ENCODE measurements at places on chromosomes 2 and 18.
A peak's percentile ranks its signal among the peaks of the same experiment; 100 is the strongest.

- no peak for DNase-seq
Measured at GRCh38 chr18:58674863-58675472, 3.7 kb downstream of the MALT1 start.

DNA sequence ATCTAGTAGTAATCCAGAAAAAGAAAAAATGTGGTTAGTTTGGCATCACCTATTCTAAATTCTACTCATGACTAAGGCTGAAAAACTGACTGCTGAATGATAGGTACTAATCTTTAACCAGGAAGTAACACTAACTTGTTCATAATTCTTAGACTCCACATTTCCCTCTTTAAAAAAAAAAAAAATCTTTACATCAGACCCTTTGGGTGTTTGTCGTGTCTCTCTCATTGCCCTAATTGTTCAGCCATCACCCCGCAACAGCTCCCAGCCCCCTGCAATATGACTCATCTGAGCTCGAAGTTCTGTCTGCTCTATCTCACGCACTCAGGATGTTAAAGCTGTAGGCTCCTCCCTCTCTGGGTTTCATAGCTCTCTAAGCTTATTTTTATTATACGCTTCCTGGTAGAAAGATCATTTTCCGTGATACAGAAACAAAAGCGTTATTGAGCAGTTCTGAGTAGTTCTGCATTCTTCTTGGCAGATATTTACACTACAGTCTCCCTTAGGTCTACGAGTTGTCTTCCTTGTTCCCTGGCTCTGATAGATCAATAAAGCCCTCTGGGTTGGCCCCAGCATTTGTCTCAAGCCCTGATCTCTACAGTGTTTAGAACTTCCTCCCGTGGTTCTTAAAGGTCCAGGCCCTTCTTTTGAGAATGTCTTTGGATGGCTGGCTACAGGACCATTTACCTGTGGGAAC, 95.6 kb downstream of the TNFRSF11A start:
- peak; percentile 81 for DNase-seq

- DNase-seq: no peak
Measured at GRCh38 chr2:120613742-120614571, 121.7 kb upstream of the GLI2 start.

- no peak for DNase-seq
Measured at GRCh38 chr2:177574356-177574755, 181.8 kb downstream of the AGPS start.

DNA sequence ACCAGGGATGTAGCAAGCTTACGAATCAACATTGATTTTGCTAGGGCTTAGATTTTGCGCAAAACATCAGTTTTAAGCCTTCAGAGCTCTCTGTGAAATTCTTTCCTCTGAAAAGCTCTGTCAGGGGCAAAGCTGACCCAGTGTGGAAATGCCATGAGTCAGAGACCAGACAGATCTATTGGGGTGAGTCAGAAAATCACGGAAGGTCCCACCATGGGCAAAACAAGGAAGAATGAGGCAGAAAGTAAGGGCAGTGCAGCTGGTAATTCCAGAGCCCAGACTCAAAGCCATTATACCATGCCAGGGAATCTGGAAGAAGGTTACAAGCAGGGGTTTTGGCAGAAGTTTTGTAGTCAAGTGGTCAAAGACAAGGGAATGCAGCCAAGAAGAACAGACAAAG, 256.6 kb upstream of the CTAGE1 start:
- no peak for DNase-seq

- no peak for DNase-seq
Measured at GRCh38 chr18:76405280-76405679, 89.8 kb downstream of the ZNF516 start.

GRCh38 chr2:86272111-86272510, 65.3 kb downstream of the REEP1 start:
- DNase-seq: no peak

GRCh38 chr18:944440-944839, 39.8 kb downstream of the ADCYAP1 start:
- DNase-seq: no peak

GRCh38 chr2:218856167-218856895, 3.3 kb upstream of the WNT6 start:
- no peak for DNase-seq

GRCh38 chr2:136059036-136059472, 58.9 kb downstream of the CXCR4 start:
- DNase-seq: no peak

- DNase-seq: peak; percentile 69
Measured at GRCh38 chr2:106159866-106160785, 34.0 kb downstream of the UXS1 start.

- DNase-seq: no peak
Measured at GRCh38 chr2:54233832-54234649, 22.0 kb downstream of the TSPYL6 start.

DNA sequence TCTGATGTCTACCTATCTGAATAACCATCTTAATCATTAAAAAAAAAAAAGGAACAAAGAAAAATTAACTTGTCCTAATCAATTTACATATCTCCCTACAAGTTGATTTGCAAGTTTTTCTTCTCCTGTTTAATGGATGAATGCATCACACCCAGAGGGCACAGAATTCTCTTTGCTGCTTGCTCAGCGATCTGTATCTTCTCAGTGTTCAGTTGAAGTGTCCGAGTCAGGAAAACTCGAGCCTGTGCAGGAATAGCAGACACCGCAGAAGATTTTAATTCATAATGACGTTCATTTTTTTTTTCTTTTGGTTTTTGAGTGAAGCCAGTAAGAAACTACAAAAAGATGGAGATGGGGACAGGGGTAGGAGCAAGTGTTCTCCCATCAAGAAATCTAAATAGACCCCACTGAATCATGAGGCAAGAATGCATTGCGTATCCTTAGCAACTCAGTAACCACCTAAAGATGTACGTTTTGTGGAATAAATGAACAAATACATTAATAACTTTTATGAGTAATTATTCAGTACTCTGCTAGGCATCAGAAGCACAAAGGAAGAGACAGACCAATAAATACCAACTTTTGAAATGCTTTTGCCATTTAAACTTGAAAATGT, 675.5 kb downstream of the LRP1B start:
- no peak for DNase-seq

DNA sequence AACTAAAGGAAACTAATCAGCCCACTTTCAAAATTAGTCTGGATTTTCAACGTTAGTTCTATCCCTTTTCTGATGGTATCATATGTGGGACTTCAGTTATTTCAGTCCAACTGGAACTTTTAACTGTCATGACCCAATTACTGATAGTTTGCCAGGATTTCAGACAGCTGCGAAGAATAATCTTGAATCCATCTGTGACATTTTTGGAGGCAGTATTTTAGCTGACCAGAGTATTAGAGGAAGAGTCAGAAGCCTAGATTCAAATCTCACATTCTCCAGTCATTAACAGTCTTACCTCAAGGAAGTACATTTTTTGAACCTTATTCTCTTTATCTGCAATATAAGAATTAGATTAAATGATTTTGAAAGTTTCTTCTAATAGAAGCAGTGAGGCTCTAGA, 81.3 kb downstream of the PTRHD1 start:
- no peak for DNase-seq

DNA sequence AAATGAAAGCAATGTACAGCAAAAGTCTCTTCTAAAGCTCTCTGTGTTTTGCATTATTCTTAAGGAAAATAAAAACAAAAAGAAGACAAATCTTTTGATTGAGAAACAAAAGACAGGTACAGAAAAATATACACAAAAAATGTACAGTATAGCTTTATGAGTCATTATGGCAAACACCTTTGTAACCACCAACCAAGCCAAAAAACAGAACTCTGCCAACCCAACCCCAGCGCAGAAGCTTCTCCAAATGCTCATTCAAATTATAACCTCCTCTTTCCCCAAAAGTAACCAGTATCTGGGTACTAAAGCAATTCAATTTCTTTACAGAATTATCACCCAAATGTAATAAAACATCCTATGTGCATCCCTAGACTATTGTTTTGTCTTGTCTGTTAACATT, 255.9 kb upstream of the STON1 start:
- DNase-seq: no peak

GRCh38 chr2:199829628-199830027, 21.4 kb downstream of the FTCDNL1 start:
- no peak for DNase-seq

DNA sequence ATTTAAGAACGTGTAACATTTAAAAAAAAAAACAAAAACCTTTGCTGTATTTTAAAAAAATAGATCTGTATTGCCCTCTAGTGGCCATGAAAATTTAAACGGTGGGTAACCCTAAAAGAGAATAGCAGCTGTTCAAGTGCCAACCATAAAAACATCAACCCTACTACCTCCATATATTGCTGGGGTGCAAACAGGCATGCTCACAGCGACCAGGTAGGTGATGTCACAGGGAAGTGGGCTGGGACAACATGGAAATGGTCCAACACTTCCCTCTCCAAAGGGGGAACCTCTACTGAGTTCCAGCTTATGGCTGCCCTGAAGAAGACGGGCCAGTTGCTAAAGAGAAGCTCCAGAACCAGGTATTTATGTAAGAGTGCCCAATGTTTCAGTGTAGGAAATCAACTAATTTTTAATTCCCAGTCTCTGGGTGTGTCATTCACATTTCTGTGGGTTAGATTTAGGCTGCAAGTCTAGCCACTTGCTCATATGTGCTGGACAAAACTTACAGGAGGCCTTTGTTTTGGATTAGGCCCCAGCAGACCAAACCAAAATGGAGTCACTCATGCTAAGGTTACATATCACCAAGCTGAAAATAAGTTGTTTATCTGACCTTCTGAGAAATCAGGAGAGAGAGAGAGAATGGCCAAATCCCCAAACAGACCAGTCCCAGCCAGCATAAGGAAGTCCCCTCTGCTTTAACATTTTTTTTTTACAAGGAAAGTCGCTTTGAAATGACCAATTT, 54.5 kb downstream of the SKA1 start:
- no peak for DNase-seq

- DNase-seq: no peak
Measured at GRCh38 chr2:824954-825353, 125.7 kb upstream of the SNTG2 start.

DNA sequence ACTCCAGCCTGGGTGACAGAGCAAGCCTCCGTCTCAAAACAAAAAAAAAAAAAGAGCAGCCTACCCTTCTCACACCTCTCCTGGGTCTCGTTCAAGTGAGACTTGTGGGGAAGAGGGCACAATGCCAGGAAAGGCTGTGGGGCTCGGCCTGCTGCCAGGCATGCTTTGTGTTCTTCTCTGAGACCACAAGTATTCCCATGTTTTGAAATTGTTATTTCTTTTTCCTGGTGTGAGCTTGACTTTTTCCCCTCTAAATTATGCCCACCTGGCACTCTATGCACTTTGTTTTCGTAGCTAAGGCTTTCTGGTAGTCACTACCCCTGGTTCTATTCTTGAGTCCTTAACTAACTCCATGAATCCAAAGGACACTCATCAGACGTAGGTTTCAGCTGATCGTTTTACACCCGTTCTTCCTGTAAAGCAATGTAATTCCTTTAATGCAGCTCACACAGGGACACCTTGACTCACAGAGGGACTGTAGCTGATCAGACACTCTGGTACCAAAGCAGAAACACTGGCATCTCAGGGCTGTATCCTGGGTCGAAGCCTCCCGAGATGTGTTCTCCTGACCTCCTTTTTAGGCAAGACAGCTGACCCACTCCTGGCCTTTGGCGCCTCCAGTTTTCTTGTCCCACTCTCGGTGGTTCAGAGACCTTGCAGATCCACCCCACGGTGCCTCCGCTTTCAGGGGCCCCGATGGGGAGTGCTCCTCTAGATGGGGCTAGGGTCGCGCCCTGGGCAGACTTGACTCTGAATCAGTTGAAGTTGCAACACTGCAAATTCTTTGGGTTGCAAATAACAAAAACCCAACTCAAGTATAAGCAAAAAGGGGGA, 193.3 kb upstream of the AGAP1 start:
- DNase-seq: no peak

DNA sequence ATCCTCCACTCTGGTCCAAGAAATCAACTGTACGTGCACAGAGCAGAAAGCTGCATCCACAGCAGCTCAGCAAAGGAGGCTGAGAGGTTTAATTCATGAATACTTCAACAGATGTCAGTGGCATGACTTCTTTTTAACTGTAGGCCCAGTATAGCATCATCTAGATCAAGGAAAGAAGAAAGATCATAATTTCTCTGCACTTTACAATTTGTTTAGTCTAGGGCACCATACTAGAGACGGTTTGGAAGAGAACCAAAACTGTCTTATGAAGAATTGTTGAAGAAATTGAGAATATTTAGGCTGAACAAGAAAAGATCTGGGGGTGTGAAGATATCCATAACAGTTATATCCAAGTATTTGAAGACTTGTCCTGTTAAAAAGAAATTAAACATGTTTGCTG, 30.5 kb upstream of the MAP3K20 start:
- DNase-seq: no peak

DNA sequence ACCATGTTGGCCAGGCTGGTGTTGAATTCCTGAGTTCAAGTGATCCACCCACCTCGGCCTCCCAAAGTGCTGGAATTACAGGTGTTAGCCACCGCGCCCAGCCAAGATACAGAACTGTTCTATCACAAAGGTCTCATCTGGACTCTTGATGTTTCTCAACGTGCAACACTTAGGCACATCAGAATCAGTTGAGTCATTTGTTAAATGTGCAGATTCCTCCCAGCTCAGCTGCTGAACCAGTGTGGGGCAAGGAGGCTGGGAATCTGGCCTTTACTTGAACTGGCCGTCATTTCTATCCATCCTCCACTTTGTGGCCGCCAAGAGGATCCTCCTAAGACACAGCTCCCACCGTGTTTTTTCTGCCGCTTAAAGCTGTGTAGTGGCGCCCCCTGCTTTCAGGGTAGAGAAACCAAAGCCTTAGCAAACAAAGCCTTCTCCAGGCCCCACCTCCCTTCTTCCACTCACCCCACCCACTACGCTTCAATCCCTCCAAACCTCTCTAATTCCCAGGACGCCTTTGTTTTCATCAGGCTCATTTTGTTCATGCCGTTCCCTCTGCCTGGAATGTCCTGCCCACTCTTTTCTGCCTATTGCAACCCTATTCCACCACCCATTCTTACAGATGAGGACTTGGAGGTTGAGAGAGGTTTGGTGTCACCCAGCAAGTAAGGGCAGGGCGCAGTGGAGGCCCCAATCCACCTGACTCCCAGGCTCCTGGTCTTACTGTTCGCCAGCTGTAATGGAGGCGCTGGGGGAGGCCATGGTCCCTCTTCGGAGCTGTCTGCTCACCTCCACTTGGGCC, 776 bp upstream of the SPEG start:
- no peak for DNase-seq

GRCh38 chr2:118698564-118698963, 148.9 kb downstream of the EN1 start:
- DNase-seq: no peak

- no peak for DNase-seq
Measured at GRCh38 chr2:124027182-124027581, 2.1 kb downstream of the CNTNAP5 start.

All from CD4-positive, alpha-beta T cell treated with Interleukin-6 at 100 ng/mL for 8 hours (primary cell).